ENCODE measurements at places on chromosomes 5 and 9.

- no peak for DNase-seq
These were observed 1.1 kb downstream of the SLC35A4 start for GRCh38 chr5:140565780-140566095.

GRCh38 chr5:18961234-18961633 is 1026.8 kb downstream of the CDH18 start:
- no peak for DNase-seq

GRCh38 chr9:95764533-95765319 is 110.8 kb upstream of the ERCC6L2 start:
- no peak for DNase-seq

GRCh38 chr5:141245250-141245717 is at the start of gene PCDHB15:
Gene PCDHB15 (plus strand): TSS chr5:141245395. CDS start chr5:141245579, 184 bp downstream.
- no peak for DNase-seq

- DNase-seq: no peak
These were observed 44.1 kb downstream of the ADGRV1 start for GRCh38 chr5:90602681-90603080.

- no peak for DNase-seq
These were observed 1078.3 kb upstream of the SEMA6A start for GRCh38 chr5:117652958-117653280.

DNA sequence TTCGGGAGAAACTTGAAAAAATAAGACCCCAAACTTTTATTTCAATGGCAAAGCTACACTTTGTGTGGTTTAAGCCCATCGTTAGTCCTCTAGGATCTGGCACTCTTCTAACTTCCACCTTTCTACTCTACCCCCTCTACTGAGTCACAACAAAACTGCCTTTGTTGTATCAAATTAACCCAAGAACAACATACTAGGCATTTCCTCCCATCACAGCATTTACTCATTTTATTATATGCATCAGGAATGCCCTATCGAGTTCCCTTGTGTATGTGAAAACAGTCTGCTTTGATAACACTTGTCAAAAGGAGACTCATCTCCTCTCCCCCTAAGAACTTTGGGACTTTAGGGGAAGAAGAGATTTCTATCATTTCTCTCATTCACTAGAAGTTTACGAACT is 158.9 kb upstream of the FREM1 start:
- DNase-seq: no peak

- no peak for DNase-seq
These were observed 463.7 kb downstream of the DNAH5 start for GRCh38 chr5:13480834-13481233.

DNA sequence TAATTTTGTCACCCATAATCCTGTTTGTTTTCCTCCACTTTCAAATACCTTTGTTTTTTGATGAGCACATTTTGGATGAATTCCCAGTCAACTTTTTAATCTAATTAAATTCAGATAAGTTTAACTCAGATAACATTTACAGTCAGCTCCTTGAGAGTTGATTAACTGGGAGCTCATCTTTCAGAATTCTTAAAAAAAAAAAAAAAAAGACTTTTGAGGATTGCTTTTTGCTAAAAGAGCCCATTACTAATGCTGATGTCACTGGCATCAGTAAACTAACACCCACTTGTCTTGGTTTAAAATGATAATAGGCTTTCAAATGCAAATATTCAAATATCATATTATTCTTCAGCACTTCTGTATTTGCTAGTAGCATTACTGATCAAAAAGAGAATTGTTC is 47.1 kb upstream of the NFIB start:
- DNase-seq: no peak

DNA sequence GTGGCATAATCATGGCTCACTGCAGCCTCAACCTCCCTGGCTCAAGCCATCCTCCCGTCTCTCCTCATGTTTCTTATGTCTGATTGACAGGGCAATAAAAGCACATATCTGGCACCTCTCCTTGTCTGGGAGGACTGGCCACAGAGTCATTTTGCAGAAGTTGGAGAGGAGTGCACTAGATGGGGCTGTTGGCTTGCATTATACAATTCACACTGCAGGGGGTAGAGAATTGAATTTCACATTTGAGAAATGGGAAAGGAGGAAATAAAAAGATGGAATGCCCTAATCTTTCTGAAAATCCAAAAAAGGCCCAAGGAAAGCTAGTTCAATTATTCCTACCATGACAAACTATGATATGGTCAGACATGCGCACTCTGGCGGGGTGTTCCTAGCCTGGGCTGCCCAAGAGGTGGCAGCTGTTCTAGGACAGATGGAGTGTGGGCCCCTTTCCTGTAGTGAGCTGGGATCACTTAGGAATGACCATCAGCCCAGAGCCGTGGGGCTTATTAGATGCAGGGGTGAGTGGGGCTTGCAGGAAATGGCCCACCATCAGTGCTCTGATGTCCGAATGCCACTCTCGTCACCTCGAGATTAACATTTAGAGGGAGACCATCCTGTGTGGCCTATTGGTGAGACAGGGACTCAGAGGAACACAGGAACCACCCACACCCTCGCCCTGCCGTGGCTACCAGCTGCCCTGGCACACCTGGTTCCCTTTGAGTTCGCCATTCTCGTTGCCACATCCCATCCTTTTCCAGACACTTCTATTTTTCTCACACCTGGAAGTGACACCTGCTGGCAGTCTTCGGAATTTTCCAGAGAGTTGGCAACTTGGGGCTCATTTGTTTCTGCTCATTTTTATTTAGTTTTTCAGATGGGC is 21.8 kb upstream of the ANKRD18A start:
- DNase-seq: no peak

DNA sequence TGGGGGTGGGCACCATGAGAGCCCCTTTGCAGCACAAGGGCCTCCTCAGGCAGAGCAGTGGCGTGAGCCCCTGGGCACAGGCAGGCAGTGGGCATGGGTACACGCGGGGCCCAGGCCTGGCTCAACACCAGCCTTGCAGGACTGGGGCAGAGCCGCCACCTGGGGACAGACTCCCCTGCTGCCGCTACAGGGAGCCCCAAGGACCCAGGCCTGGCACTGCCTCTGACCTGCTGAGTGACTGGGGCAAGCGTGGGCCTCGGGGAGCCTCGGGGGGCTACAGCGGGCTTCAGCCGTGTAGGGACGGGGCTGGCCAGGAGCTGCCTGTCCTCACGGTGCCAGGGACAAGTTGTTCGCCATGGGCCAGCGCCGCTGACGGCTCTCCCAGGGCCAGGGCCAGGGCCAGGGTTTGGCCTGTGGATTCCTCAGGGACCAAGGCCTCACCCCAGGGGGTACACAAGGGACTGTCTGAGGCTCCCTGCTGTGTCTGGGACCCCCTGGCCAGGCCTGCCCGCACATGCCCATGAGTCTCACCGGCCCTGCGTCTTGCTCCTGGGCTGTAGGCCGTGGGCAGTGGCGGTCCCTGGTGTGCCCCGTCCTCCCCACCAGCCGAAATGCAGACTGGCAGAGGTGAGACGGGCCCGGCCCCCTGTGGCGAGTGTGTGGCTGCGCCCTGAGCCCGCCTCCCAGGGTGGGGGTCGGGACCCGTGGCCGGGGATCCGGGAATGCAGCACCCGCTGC is 42.5 kb downstream of the KCNT1 start:
- no peak for DNase-seq

- DNase-seq: no peak
These were observed 1968.2 kb upstream of the NUDT12 start for GRCh38 chr5:105530716-105531261.

- DNase-seq: no peak
These were observed 5.3 kb upstream of the TSC1 start for GRCh38 chr9:132949709-132950108.

GRCh38 chr5:9058666-9059065 is 487.2 kb downstream of the SEMA5A start:
- no peak for DNase-seq

All from stimulated activated CD8-positive, alpha-beta memory T cell treated with anti-CD3 and anti-CD28 coated beads, Interleukin-4, amount 100 ng/mL, for 1 hour (primary cell).